Activated CD4-positive, CD25-positive, alpha-beta regulatory T cell (primary cell): ENCODE measurements at places on chromosomes 6 and 20.

DNA sequence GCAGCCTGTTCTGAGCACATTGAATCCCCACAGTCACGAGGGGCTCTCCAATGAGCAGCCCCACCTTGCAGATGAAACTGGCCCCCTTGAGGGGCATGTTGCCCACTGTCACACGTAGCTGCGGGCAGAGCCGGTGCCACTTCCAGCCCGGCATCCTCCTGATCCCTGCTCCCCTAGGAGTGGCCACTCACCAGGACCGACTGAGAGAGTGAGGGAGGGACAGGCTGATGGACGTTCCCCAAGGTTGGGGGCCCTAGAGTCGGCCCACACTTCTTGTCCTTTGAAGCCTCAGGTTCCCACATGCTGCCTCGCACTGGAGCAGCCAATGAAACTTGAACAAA, 10.5 kb downstream of the ENTPD6 start:
- DNase-seq: no peak

DNA sequence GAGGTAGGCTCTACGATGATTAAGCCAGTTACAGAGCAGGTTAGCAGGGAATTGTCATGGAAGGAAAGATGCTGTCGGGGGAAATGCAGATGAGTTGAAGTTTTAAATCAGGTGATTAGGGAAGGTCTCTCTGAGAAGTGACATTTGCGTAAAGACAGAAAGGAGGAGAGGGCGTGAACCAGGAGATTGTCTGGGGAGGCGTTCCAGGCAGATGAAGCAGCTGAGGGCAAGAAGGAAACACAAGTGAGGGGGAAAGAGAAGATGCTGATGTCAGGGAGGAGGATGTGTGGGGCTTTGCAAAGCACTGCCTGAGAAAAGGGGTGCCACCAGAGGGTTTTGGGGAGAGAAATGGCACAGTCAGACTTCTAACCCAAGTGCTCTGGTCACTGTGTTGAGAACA, 2.5 kb upstream of the TMEM14B start:
- no peak for DNase-seq

DNA sequence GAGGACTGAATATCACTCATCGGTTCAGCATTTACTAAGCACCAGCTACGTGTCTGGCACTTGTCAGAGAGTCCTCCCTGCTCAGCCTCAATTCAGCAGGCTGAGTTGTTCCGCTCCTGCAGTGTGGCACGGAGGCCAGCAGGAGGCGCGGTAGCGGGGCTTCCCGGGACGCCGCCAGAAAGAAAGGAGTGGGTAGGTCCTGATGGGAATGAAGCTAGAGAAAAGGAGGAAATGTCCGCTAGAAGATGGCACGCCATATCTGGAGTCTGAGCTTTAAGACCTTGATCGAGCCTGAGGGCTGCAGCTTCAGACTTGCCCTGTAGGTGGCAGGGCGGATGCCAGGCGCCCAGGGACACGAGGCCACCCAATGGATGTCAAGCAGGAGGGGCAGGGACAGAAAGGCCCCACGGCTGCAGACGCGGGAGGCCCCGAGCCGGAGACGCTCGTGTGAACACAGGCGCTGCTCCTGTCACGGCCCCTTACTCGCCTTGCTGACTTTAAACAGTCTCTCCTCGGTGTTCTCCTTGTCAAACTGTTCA, 18.7 kb downstream of the SERPINB6 start:
- DNase-seq: peak; percentile 19

GRCh38 chr6:43845646-43846045, 75.6 kb downstream of the VEGFA start:
- DNase-seq: no peak

DNA sequence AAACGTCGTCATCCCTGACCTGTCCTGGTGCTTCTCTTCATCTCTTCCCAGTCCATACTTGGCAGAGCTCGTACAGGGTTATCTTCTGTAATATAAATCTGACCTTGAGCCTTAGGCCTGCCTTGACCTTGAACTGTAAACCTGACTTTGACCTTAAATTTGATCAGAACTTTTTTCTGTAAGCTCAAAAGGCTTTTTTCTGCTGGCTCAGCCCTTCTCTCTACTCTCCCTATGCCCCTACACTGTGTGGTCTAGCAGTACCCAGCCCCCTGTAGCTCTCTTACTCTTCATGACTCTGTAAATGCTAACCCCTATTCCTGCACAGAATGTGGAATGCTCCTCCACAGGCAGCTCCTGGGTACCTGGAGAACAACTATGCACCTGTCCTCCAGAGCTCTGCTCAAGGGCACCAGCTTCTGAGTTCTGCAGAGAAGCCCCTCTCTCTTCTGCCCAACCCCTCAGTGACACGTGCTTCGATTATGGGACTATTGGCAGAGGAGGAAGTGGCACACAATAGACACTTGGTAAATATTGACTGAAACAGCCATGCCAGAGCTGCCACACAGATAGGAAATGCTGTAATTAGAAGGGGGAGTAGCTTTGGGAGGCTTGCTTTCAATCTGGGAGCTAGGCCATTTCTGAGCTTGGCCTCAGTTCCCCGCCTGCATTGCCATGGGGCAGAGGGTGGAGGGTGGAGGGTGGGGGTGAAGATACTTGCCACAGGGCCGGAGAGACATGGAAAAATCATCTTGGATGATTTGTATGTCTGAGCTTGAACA, 15.4 kb downstream of the SNPH start:
- DNase-seq: no peak

- no peak for DNase-seq
These were observed 361.5 kb downstream of the EPM2A start for GRCh38 chr6:145373826-145374225.

DNA sequence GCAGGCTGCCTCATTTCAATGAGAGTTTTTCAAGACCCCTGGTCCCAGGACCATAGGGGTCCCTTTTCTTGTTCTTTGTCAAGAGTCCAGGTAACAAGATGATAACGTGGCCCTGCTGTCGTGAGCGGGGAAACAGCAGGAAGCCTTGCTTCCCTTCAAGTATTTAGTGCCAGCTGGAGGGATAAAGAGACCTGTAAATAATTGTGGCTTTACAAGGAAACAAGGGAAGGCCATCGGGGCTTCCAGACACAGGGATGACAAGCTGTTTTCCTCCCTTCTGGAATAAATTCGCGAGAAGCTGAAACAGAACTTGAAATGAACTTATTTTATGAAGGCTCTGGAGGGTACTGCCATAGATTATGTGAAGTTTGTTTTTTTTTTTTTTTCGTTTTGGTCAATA, 163.2 kb downstream of the SYNDIG1 start:
- DNase-seq: no peak

- DNase-seq: no peak
These were observed 40.2 kb upstream of the FAM50B start for GRCh38 chr6:3808759-3809514.

DNA sequence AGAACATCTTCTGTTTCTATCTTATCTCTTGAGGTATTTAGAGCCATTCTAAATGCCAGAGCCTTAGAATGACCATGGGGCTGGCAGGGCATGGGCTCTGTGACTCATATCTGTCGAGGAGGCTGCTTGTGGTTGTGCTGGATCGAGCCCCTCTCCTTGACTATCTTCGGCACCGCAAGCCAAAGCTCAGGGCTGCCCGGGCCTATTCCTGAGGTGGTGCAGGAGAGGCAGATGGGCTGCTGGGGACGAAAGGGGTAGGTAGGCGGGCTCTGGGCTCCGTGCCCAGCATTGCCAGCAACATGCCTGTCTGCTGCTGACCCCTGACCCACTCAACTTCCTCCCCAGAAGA, 89.9 kb downstream of the NOL4L start:
- DNase-seq: no peak

- DNase-seq: no peak
These were observed 8.5 kb downstream of the HMGN3 start for GRCh38 chr6:79225717-79226599.

GRCh38 chr6:84224251-84224650, 3.2 kb downstream of the CEP162 start:
- DNase-seq: no peak

DNA sequence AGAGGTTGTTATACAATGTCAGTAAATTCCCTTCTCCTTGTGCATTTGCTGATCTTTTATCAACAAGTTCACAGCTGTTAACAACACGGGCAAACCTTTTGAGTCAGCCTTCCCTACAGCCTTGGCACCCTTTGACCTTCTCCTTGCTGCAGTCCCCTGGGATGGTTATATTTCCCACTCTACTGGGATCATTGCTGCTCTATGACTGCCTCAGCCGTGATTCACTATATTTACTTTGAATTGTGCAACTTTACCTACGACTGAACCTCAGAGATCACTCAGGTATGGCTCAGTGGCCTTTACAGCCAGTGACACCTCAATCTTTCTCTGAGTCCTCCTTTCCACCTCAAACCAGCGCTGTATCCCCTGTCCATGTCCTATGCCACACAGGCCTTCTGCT, 1293.3 kb downstream of the EPHA7 start:
- no peak for DNase-seq

DNA sequence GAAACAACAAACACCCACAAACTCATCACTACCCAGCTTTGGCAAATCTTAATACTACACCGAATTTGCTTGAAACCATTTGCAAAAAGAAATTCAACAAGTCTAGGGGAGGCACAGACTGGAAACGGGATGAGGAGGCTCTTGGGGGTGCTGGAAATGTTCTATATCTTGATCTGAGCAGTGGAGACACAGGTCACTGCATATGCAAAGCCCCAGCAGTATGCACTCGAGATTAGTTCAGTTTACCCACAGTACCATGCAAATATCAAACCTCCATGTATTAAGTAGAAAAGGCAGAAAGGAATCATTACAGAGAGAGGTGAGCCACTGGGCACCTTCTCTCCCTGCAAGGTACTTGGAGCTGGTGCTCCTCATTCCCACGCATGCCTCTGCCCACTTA, 75.9 kb downstream of the PREX1 start:
- DNase-seq: no peak

DNA sequence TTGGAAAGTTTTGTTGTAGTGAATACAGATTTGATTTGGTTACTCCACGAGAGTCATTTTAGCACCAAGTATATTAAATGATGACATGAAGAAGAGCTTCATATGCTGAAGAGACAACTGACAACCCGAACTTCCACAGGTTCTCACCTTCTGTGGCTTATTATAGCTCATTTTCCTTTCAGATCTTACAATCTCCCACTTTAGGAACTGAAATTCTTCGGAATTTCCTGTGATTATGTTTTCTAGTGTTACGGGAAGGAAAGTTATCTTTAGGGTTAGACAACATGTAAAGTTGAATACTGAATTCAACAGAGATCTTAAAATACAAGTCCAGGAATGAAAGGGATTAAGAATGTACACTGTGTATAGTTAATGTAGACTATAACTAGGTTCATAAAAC, 49.6 kb upstream of the TXNDC5 start:
- no peak for DNase-seq

DNA sequence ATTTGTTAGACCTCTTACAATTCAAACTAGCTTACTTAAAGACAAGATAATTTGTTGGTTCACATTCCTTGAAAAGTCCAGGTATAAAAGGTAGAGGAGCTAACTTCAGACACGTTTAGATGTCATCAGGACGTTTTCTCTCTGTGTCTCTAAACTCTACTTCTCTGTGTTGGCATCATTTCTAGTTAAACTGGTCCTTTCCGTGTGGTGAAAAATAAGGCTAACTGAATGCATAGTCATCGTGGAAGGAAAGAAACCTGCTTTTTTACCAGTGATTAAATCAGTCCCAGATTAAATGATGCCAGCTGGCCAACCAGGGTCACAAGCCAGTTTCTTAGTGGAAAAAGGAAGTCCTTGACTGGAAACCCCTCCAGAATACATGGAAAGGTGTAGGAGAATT, 168.4 kb upstream of the AHI1 start:
- DNase-seq: no peak

DNA sequence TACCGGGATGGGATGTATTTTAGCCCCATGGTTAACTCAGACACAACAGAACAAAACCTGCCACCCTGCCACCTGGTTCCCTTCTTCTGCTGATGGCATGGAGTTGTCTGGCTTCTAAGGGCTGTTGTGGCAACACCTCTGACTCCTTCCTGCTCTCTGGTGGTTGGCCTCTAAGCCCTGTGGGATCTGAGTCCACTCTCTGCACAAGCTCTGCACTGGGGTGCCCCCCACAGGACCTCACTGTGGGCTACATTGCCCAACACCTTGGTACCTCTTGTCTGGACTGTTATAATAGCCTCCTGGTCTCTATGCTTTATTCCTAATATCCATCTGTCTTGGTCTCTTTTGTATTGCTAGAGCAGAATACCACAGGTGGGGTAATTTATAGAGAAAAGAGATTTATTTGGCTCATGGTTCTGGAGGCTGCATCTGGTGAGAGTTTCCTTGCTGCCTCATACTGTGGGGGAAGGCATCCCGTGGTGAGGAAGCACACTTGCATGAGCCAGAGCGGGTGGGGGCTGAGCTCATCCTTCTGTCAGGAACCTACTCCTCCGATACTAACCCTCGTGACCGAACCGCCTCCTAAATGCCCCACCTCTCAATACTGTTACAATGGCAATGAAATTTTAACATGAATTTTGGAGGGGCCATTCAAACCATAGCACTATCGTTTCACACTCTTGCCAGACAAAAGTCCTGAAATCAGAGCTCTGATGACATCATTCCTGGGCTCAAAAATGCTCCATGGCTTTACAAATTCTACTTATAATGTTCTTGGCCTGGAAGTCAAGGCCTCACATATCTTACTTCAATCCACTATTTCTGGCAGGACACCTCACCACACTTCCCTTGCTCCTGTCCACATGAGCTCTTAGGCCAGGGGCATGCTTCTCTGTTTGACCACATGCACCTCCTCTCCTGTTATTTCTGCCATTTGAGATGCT, 127.2 kb downstream of the PAX1 start:
- DNase-seq: no peak

DNA sequence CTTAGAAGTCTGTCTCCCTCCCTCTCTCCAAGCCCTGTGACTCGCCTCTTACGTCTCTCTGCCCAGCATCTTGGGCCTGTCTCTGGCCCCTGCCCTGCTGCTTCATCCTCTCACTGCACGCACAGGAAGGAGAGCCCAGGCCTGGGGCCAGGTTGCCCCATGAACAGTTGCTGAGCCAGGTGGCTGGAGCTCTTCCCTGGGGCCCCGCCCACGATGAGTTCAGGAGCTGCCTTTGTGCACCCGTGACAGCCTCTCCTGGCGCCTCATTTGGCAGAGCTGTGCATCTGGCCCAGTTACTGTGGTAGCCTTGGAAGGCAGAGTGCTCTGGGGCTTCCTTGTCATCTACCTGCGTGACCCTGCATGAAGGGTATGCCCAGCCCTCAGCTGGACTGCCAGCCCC, 44.5 kb downstream of the SLC52A3 start:
- DNase-seq: no peak
